Activated T-helper 1 cell treated with anti-CD3 and anti-CD28 coated beads, Interleukin-12 subunit alpha, Interleukin-12 subunit beta, Interleukin-2, Interleukin-4 antibody, amounts not matched to agents 30 ng/mL and 10 ng/mL and 1 ng/mL, durations not matched to agents 14 hours and 24 hours and 36 hours (primary cell): ENCODE measurements at places on chromosomes 11 and 22.

- peaks cover 22% of the 10 kb centered on the region for H3K4me1 ChIP-seq
- H3K36me3 ChIP-seq: peaks cover 60% of the 10 kb centered on the region
- no peak overlapping the region for H3K27ac ChIP-seq
- no peaks in the 10 kb centered on the region for H3K27me3 ChIP-seq
- DNase-seq: no peak
These were observed 70.9 kb upstream of the SORL1-AS1 start for GRCh38 chr11:121523581-121524232.

DNA sequence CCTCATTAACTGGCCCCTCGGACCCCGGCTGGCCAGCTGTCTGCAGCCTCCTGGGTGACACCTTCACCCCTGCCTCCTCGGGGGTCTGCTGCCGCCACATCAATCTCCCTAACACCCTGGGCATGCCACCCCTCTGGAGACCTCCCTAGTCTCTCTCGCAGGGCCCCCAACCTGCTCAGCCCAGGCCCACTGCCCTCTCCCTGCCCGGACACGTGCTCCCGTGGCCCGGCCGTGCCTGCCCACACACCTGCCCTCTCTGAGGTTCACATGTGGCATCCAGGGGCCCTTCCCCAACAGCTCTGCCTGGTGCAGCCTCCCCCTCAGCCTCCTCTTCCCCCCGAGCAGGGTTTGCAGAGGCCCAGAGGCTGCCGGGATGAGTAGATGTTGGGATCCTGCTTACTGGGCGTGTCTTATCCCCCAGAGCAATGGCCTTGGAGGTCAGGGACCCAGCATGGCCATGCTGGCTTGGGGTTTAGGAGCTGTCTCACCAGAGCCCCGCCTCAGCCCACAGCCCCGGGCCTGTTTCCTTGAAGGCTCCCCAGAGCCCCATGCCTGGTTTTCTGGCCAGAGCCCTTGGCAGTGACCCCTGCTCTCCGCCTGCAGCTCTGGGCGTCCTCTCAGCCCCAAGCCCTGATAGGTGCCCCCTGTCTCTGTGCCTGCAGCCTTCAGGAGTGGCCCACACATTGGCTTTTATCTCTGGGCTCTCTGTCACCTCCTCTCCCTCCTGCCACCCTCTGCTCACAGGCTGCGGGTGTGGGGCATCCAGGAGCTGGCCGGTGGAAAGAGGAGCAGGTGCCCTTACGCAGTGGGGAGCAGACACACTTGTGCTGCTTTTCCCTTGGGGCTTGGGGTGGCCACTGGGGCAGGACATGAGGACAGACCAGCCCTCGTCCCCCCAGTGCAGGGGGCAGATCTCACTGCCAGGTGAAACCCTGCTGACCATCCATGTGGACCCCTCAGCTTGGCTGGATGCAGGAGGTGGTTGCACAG is 25.7 kb upstream of the SEPTIN5 start:
- no peaks in the 10 kb centered on the region for H3K27me3 ChIP-seq
- no peaks in the 10 kb centered on the region for H3K36me3 ChIP-seq
- H3K27ac ChIP-seq: no peak overlapping the region
- no peak overlapping the region for H3K4me3 ChIP-seq
- DNase-seq: no peak

- no peak for DNase-seq
- no peak overlapping the region for H3K27ac ChIP-seq
- H3K4me1 ChIP-seq: no peaks in the 10 kb centered on the region
- H3K4me3 ChIP-seq: no peak overlapping the region
- no peaks in the 10 kb centered on the region for H3K36me3 ChIP-seq
- H3K27me3 ChIP-seq: peaks cover 3% of the 10 kb centered on the region
These were observed 12.5 kb upstream of the TP53I11 start for GRCh38 chr11:44963136-44963535.

GRCh38 chr22:28357193-28357592 is 322.4 kb downstream of the TTC28 start:
- H3K4me3 ChIP-seq: no peak overlapping the region
- H3K36me3 ChIP-seq: peaks cover 3% of the 10 kb centered on the region
- no peak overlapping the region for H3K27ac ChIP-seq

GRCh38 chr11:101915791-101916291 is 481 bp downstream of the ANGPTL5 start:
- peaks cover 22% of the 10 kb centered on the region for H3K4me1 ChIP-seq
- H3K4me3 ChIP-seq: peak overlapping the region; percentile 92
- peaks cover 2% of the 10 kb centered on the region for H3K27me3 ChIP-seq
- no peak for DNase-seq
- peak overlapping the region; percentile 74 for H3K27ac ChIP-seq
- H3K36me3 ChIP-seq: peaks cover 2% of the 10 kb centered on the region

- peak; percentile 22 for DNase-seq
- H3K27ac ChIP-seq: peak within 1 kb of the TSS; percentile 21
- H3K36me3 ChIP-seq: peaks cover 3% of the 10 kb centered on the region
- peaks cover 35% of the 10 kb centered on the region for H3K27me3 ChIP-seq
- peaks cover 11% of the 10 kb centered on the region for H3K4me1 ChIP-seq
These were observed at the start of gene OSBPL5 for GRCh38 chr11:3165152-3165705. TSS of gene OSBPL5 (minus strand) at chr11:3165310. CDS start at chr11:3129148, 36,162 bp downstream.

- H3K4me3 ChIP-seq: no peak overlapping the region
- peaks cover 2% of the 10 kb centered on the region for H3K36me3 ChIP-seq
- H3K27ac ChIP-seq: no peak overlapping the region
- H3K4me1 ChIP-seq: no peaks in the 10 kb centered on the region
These were observed 102.1 kb upstream of the BID start for GRCh38 chr22:17876306-17876831.

DNA sequence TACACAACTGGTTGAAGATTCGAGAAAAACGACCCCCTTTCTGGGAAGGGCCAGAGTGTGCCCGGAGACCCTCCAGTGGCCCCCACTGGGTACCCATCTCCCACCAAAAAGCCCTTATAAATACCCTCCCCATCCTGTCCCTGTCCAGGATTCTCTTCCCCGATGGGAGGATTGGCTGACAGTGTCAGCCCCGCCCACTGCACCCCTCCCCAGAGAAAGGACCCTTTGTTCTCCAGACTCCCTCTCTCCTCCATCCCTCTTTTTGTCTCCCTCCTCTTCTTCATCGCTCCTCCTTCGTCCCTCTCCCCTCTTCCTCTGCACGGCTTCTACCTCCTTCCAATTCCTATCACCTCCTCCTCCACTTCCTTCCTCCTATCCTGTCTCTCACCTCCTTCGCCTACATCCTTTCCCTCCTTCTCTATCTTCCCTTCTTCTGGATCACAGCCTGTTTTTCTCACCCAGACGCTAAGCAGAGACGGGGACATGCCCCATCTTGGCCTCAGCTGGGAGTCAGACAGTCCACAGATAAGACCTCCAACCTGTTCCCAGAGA is 13.3 kb upstream of the MEN1 start:
- H3K27ac ChIP-seq: no peak overlapping the region
- peaks cover 1% of the 10 kb centered on the region for H3K27me3 ChIP-seq
- H3K4me1 ChIP-seq: no peaks in the 10 kb centered on the region
- no peak for DNase-seq

- no peak overlapping the region for H3K4me3 ChIP-seq
- H3K4me1 ChIP-seq: peaks cover 77% of the 10 kb centered on the region
- H3K36me3 ChIP-seq: peaks cover 42% of the 10 kb centered on the region
- H3K27me3 ChIP-seq: no peaks in the 10 kb centered on the region
These were observed 72.5 kb downstream of the MICAL2 start for GRCh38 chr11:12182676-12183541.

GRCh38 chr22:50186181-50186714 is 535 bp downstream of the TRABD start:
- peaks cover 17% of the 10 kb centered on the region for H3K4me1 ChIP-seq
- H3K27ac ChIP-seq: peak overlapping the region; percentile 94
- no peak for DNase-seq
- H3K4me3 ChIP-seq: peak overlapping the region; percentile 96
- peaks cover 4% of the 10 kb centered on the region for H3K27me3 ChIP-seq

GRCh38 chr11:41116970-41117369 is 342.5 kb downstream of the LRRC4C start:
- no peaks in the 10 kb centered on the region for H3K27me3 ChIP-seq
- no peak overlapping the region for H3K27ac ChIP-seq
- DNase-seq: no peak
- H3K4me3 ChIP-seq: no peak overlapping the region
- H3K36me3 ChIP-seq: no peaks in the 10 kb centered on the region

DNA sequence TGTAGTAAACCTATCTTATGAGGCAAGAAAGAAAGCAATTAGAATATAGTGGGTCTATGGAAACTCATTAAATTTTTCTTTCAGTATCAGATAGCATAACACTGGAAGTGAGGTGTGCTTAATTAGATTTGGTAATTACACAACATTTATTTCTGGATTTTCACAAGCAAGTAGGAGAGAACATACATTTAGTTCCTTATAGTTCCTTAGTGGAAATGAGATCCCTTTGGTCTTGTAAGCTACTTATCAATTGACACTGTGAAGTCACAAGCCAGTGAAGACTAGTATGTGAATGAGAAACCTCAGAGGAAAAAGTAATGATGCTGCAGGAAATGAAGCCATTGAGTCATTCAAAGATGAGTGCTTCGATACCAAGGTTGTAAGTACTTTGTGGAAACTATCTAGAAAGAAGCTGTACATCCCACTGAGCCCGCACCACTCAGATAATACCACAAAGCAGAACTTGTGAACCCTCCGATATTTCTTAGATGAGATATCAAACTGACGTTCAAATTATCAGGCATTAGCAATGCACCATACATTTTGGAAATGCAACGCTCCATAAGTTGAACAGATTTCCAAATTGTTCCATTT is 53.5 kb downstream of the ENTHD1 start:
- H3K27ac ChIP-seq: peak overlapping the region; percentile 51
- H3K36me3 ChIP-seq: no peaks in the 10 kb centered on the region
- H3K4me3 ChIP-seq: no peak overlapping the region
- peak; percentile 13 for DNase-seq
- peaks cover 22% of the 10 kb centered on the region for H3K27me3 ChIP-seq

- H3K4me3 ChIP-seq: no peak overlapping the region
- H3K27ac ChIP-seq: no peak overlapping the region
- H3K4me1 ChIP-seq: peaks cover 5% of the 10 kb centered on the region
- no peaks in the 10 kb centered on the region for H3K36me3 ChIP-seq
- DNase-seq: no peak
These were observed 34.3 kb upstream of the IGSF9B start for GRCh38 chr11:133991101-133991500.

DNA sequence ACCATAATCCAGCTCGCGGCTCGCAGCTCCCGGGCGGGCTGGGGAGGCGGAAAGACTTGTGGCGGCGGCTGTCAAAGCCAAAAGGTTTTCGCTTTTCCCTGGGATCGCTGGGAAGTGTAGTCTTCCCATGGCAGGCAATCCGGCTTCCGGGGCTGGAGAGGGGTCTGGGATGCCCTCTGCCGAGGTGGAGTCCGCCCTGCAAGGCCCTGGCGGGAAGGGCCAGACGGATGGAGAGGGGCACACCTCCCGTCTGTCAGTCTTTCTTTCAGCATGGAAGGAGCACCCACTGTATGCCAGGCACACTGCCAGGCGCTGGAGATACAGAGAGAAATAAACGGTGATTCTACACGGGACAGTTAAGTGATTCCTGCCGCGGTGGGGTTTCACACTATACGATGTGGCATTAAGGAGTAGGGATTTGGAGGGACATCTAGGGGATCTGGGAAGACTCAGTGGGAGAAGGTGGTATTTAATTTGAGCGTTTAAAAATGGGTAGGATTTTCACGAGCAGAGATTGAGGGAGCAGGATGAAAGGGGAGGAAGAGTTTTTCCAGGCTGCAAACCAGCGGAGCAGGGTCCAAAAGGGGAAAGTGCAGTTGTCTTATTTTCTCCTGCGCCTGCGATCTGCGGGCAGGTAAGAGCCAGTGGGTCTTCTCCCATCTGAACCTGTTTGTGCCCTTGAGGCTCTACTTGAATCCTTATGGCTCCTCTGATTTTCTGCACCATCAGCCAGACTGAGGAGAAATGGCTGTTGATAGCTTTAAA is at the start of gene BACE1:
BACE1 (minus strand) TSS at position 60 of the 765 bp plus-strand sequence. CDS start 461 bp downstream, outside the sequence.
- DNase-seq: no peak
- peak within 1 kb of the TSS; percentile 61 for H3K4me3 ChIP-seq
- H3K4me1 ChIP-seq: peaks cover 8% of the 10 kb centered on the region
- H3K27ac ChIP-seq: no peak within 1 kb of the TSS
- H3K36me3 ChIP-seq: no peaks in the 10 kb centered on the region

DNA sequence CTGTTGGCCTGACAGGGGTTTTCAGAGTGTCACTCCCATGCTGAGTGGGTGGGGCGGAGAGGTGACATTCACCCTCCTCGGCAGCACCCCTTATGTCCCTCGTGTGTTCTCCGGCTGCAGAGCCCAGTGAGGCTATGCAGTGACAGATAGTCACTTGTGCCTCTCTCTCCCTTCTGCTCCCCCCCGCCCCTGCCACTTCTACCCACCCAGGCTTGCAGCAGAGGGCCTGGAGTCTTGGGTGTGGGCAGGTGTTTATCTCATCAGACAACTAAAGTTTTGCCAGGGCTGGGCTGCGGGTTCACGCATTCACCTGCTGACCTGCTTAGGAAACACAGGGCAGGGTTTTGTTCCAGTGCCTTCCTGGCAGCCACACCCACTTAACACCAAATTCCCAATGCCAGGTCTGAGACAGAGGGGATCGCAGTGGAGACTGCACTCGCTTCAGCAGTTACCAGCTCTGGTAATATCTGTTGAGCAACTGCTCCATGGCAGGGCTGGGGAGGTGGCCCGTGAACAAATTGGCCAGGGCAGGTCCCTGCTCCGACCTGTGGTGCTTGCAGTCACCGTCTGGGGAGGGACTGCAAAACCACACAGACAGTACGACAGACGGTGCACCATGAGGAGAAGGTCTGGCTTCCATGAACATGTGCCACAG is 50.5 kb upstream of the ADA2 start:
- no peak for DNase-seq
- H3K27me3 ChIP-seq: peaks cover 2% of the 10 kb centered on the region
- H3K4me3 ChIP-seq: no peak overlapping the region
- peak overlapping the region; percentile 23 for H3K27ac ChIP-seq
- H3K36me3 ChIP-seq: no peaks in the 10 kb centered on the region

GRCh38 chr11:66987158-66987620 is 12.1 kb downstream of the C11orf86 start:
- H3K27me3 ChIP-seq: peaks cover 8% of the 10 kb centered on the region
- no peaks in the 10 kb centered on the region for H3K4me1 ChIP-seq
- peaks cover 2% of the 10 kb centered on the region for H3K36me3 ChIP-seq
- H3K4me3 ChIP-seq: no peak overlapping the region
- H3K27ac ChIP-seq: no peak overlapping the region

- no peaks in the 10 kb centered on the region for H3K4me1 ChIP-seq
- no peaks in the 10 kb centered on the region for H3K36me3 ChIP-seq
These were observed 212.5 kb downstream of the CTTN start for GRCh38 chr11:70610566-70611565.

- H3K4me1 ChIP-seq: no peaks in the 10 kb centered on the region
- no peak overlapping the region for H3K27ac ChIP-seq
- peaks cover 21% of the 10 kb centered on the region for H3K27me3 ChIP-seq
- no peaks in the 10 kb centered on the region for H3K36me3 ChIP-seq
These were observed 110.5 kb downstream of the ZNF280B start for GRCh38 chr22:22397875-22398524.

GRCh38 chr22:46617986-46618647 is 2.1 kb upstream of the GRAMD4 start:
- no peak overlapping the region for H3K4me3 ChIP-seq
- no peaks in the 10 kb centered on the region for H3K36me3 ChIP-seq
- DNase-seq: no peak
- H3K4me1 ChIP-seq: peaks cover 17% of the 10 kb centered on the region

- no peaks in the 10 kb centered on the region for H3K27me3 ChIP-seq
- peaks cover 75% of the 10 kb centered on the region for H3K36me3 ChIP-seq
- no peak for DNase-seq
- H3K4me1 ChIP-seq: peaks cover 72% of the 10 kb centered on the region
- H3K4me3 ChIP-seq: no peak overlapping the region
These were observed 27.0 kb upstream of the HIKESHI start for GRCh38 chr11:86274999-86275398.

GRCh38 chr11:4072668-4073285 is 21.8 kb upstream of the RRM1 start:
- no peak overlapping the region for H3K27ac ChIP-seq
- DNase-seq: peak; percentile 45
- peaks cover 21% of the 10 kb centered on the region for H3K36me3 ChIP-seq
- no peaks in the 10 kb centered on the region for H3K27me3 ChIP-seq
- peaks cover 29% of the 10 kb centered on the region for H3K4me1 ChIP-seq
